ENCODE measurements at places on chromosomes 12 and 14.

- DNase-seq, result no peak
Observed at GRCh38 chr12:100077367-100077766, 65.3 kb downstream of the BLTP3B start.

GRCh38 chr14:103741876-103742275, 26.3 kb downstream of the ZFYVE21 start:
- DNase-seq, result no peak

- DNase-seq, result no peak
Observed at GRCh38 chr12:23221066-23221465, 596.1 kb downstream of the ETNK1 start.

- no peak for DNase-seq
Observed at GRCh38 chr12:57724003-57724935, 14.3 kb downstream of the AGAP2 start.

GRCh38 chr14:56686416-56686815, 106.8 kb downstream of the TMEM260 start:
- DNase-seq, result no peak

DNA sequence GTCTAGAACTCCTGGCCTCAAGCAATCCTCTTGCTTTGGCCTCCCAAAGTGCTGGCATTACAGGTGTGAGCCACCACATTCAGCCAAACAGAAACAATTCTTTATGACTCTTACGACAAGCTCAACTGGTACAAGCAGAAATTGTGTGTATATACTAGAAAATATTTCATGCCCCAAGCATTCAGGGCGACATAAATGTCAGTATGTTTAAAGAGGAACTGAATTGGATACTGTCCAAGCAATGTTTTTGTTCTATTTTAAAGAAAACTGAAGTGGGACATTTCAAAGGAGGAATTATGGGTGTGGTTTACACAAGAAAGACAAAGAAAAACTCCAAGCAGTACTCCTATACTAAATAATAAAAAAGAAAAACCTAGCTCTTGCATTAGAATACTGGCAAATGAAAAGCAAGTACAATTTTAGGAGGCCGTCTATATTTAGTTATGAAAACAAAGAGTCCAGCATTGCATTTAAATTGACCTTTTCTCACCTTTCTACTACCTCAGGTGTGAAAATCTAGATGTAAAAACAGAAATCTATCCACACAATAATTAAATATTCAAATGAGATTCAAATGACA, 48.9 kb downstream of the PPP1R12A start:
- no peak for DNase-seq

- DNase-seq, result no peak
Observed at GRCh38 chr14:35534208-35534872, 376 bp downstream of the INSM2 start.

DNA sequence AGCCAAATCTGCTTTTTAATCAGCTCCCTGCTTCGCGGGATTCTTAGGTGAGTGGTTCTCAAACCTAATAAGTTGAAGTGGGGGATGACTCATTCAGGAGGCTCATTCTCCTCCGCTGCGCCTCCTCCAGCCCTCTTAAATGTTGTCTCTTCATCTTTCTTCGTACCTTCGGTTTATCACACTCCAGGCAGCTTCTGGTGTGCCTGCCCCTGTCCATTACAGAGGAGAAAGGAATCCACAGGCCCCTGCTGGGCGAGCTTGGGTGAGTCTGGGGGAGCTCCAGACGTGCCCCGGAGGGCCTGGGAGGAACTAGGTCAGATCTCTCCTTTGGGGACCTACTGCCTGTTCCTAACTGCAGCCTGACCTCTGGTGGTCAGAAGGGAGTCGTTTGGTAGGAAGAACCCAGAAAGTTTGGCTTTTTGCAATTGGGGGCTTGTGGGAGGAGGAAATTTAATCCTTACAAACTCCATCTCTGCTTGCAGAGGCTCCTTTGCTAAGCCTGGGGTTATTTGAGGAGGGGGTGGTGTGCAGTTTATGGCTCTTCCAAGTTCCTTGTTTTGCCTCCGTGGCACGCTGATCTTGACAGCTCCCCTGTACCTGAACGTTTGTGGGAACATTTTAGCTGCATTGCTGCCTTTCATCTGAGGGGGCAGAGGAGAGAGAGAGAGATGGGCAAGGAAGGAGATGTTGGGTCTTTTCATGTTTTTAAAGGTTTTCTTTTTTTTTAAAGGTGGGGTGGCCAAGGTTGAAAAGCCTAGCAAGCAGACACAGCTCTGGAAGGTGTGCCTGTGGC, 84.1 kb upstream of the GNG2 start:
- DNase-seq, result peak; percentile 31

GRCh38 chr12:92573104-92573503, 129.7 kb upstream of the PLEKHG7 start:
- DNase-seq, result no peak

GRCh38 chr14:88934351-88934806, 109.9 kb downstream of the TTC8 start:
- DNase-seq, result no peak

DNA sequence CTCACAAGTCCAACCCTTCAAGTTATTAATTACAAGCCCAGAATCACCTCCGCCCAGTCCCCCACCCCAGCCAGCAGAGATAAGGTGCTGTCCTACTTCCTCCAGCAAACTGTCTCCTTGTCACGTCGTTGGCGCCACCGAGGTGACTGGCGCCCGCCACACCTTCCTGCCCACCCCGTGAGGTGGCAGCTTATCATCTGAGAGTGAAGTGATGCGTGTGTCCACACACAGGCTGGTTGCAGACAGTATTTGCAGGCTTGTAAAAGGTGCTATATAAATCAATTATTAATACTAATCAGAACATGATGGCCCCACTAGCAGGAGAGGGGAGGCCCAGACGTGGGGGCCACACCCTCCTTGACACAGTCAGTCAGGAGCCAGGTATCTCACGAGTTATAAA, 786.6 kb upstream of the TBX3 start:
- no peak for DNase-seq

GRCh38 chr12:103667125-103667524, 80.1 kb downstream of the STAB2 start:
- DNase-seq, result no peak

DNA sequence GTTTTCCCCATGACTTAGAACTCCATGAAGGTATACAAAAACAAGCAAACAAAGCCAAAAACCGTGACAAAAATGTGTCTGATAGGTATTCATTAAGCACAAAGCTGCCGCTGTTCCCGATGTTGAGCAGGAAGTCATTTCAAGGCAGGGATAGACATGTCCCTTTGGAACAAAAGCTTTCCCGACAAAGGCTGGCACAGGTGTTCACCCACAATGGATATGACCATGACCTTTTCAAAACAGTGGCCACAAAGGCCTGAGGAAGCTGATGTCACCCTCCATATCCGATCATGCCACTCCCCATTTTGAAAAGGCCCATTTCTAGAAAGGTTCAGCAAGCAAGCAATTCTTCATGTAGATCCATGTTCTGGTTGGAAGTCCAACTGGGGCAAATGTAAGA, 279.1 kb downstream of the BTG1 start:
- DNase-seq, result no peak

DNA sequence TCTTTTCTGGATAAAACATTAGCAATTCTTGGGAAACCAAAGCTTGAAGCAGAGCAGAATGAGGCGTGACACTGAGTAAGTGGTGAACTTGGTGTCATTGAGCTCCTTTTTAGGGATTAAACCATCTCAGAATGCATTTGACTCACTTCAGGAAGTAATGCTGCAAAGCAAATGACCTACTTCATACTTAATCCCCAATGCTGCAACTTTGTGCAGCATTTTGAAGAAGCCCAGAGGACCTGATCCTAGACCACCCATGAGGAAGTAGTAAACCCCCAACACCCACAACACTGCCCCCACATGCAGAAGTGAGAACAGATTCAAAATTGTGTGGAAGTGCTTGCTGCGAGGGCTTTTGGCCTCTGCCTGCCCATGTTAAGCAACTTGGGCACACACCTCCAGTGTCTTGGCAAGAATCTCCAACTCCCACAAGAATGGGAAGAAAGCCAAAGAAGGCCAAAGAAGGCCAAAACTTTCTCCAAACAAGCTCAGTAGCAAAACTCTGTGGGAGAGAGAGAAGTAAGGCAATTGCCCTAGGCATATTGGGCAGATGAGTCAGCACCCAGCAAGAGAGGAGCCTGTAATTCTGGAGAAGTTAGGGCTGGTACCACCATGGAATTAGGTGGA, 69.2 kb upstream of the ETV6 start:
- DNase-seq, result peak; percentile 92

DNA sequence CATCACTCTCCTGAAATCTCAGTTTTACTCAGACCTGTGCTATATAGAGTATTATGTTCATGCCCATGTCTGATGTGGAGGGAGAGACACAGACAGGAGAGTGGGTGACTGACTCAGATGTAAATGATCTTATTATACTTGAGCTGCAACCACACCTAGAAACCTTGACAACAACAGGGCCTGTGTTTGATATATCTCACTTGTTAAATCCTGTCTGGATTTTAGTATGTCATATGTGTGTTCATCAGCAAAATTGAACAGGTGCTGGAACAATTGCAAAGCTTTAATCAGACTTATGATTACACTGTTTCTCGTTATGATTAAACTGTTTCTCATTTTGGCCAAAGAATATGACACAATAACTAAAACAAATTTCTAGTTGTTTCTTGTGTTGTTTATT, 37.7 kb downstream of the DIP2B start:
- DNase-seq, result no peak

GRCh38 chr12:55631733-55632132, 5.0 kb upstream of the OR10P1 start:
- DNase-seq, result no peak

- DNase-seq, result no peak
Observed at GRCh38 chr12:54829511-54829910, 24.8 kb upstream of the MUCL1 start.

DNA sequence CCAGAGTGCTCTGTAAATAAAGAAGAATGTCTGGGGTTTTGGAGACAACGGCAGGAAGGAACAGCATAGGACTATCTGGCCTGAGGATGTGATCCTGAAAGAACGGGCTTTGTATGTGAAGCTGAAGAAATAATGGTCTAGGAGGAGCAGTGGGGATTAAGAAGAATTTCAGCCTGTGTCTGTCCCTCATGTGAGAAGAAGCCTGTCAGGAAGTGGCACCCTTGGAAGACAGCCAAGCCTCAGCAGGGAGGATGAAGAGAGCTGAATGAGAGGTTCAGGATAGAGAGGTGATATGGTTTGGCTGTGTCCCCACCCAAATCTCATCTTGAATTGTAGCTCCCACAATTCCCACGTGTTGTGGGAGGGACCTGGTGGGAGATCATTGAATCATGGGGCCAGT, 56.9 kb upstream of the TCL1A start:
- no peak for DNase-seq

DNA sequence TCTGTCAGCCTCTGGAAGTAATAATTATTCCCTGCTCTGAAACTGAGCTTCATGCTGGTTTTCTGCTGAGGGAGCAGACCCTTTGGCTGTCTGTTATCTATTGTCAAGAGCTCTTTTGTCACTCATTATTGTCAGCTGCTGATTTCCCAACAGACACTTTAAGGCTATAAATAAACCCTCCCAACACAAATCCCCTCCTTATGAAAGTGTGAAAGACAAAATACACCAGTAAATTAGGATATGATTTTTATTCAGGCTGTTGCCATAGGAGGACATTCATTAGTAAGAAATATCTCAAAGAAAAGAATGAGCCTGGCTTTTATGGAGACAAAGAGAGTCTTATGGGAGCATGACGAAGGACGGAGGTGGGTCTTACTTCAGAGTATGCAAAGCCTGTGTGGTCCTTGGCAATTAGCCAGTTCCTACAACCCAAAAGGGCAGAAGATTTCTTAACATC, 180.8 kb downstream of the CRADD start:
- peak; percentile 28 for DNase-seq

GRCh38 chr12:118354903-118355302, 17.8 kb downstream of the TAOK3 start:
- no peak for DNase-seq

GRCh38 chr14:60632257-60632656, 17.0 kb downstream of the SIX1 start:
- no peak for DNase-seq

GRCh38 chr14:68463299-68463698, 329.6 kb downstream of the ZFP36L1 start:
- no peak for DNase-seq

GRCh38 chr12:55619354-55620138, 17.1 kb upstream of the OR10P1 start:
- peak; percentile 68 for DNase-seq

DNA sequence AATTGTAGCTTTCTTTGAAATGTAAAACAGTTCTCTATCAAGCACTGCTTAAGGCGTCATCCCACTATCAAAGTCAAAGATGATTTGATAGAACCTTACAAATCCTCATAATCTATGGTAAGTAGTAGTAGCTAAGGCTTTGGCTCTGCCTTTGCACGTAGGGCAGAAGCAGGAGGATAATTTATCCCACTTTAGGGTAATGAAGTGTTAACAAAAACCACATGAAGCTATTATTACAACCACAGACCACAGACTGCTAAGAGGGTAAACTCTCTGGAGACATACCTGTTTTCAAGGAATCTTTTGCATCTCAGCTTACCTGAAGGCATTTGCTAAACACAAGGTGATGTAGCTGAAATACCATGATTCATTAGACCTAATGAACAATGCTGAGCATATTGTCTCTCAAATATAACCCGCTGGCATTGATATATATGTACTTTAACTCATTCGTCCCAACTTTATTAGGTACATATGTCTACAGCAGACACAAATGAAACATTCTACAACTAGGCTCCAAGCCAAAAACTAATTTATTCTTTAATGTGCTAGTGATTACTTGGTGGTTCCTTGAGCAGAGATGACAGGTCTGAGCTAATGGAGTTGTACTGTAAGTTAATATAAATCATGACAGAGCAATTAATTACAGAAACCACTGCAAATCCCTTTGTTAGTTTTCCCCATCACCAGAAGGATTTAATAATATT, 368.8 kb downstream of the ETNK1 start:
- DNase-seq, result no peak

GRCh38 chr14:104925214-104925854, 655 bp downstream of the PLD4 start:
- DNase-seq, result no peak

- DNase-seq, result peak; percentile 16
Observed at GRCh38 chr14:77707355-77707723, 484 bp downstream of the ALKBH1 start.

GRCh38 chr14:102525219-102525928, 15.8 kb upstream of the ANKRD9 start:
- peak; percentile 28 for DNase-seq

GRCh38 chr14:56145965-56146364, 27.8 kb downstream of the PELI2 start:
- peak; percentile 56 for DNase-seq

DNA sequence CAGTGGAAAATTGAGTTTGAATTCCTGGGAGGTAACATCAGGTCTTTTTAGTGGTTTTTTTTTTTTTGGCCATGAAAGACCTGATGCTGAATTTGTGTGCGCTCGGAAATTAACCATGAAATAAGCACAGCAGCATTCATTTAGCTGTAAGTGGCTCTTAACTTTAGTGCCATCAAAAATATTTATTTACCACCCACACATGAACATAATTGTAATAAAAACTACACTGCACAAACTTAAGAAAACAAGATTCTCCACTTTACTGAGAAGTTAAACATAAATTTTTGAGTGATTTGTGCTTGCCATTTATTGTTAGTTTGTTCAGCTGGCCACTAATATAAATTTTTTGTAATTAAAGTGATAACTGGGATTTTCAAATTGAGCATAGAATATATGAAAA, 2.4 kb downstream of the SLC41A2 start:
- no peak for DNase-seq

GRCh38 chr14:71395151-71395604, 487.9 kb downstream of the PCNX1 start:
- no peak for DNase-seq

Measured in skeletal muscle cell (primary cell).